ENCODE measurements at places on chromosomes 4 and X. TPM values are rescaled to one million over a fixed set of nuclear protein-coding genes. Genes with fewer than 3 reads are reported as not detected.

PRR32 gene
- polyA plus RNA-seq: not detected

FAM47E gene
- polyA plus RNA-seq: 9.0 TPM

GLUD2 gene
- polyA plus RNA-seq: 1.6 TPM

RGN gene
- 6.0 TPM for polyA plus RNA-seq

CSN1S1 gene
- 12.7 TPM for polyA plus RNA-seq

CT45A3 gene
- not detected for polyA plus RNA-seq

CSAG3 gene
- polyA plus RNA-seq: not detected

JCHAIN gene
- 2.9 TPM for polyA plus RNA-seq

TSC22D3 gene
- 171 TPM for polyA plus RNA-seq

ASB9 gene
- 13.2 TPM for polyA plus RNA-seq

KLHL8 gene
- polyA plus RNA-seq: 5.7 TPM

CT55 gene
- not detected for polyA plus RNA-seq

MAGEB2 gene
- polyA plus RNA-seq: not detected

PROM1 gene
- 0.33 TPM for polyA plus RNA-seq

MAGEB17 gene
- polyA plus RNA-seq: not detected

FAT4 gene
- 1.5 TPM for polyA plus RNA-seq

HSFX2 gene
- 0.18 TPM for polyA plus RNA-seq

SSX4B gene
- polyA plus RNA-seq: not detected

DCLK2 gene
- polyA plus RNA-seq: 2.3 TPM

VSIG4 gene
- polyA plus RNA-seq: 19.2 TPM

REPS2 gene
- 1.7 TPM for polyA plus RNA-seq

RNF212 gene
- 4.3 TPM for polyA plus RNA-seq

NPY5R gene
- polyA plus RNA-seq: 3.1 TPM

KLHL2 gene
- 17.1 TPM for polyA plus RNA-seq

ARR3 gene
- not detected for polyA plus RNA-seq

SCRG1 gene
- 0.67 TPM for polyA plus RNA-seq

SLC49A3 gene
- polyA plus RNA-seq: 10.3 TPM

GABRG1 gene
- polyA plus RNA-seq: not detected

ADAMTS3 gene
- polyA plus RNA-seq: 0.79 TPM

FGF5 gene
- polyA plus RNA-seq: not detected

HSD17B13 gene
- 0.40 TPM for polyA plus RNA-seq

ADGRG4 gene
- 0.18 TPM for polyA plus RNA-seq

AKAP4 gene
- not detected for polyA plus RNA-seq

WAS gene
- 1.6 TPM for polyA plus RNA-seq

AWAT2 gene
- not detected for polyA plus RNA-seq

ABLIM2 gene
- 3.2 TPM for polyA plus RNA-seq

USP17L15 gene
- polyA plus RNA-seq: not detected

IGSF1 gene
- polyA plus RNA-seq: not detected

FREM3 gene
- polyA plus RNA-seq: 0.11 TPM

PAGE4 gene
- not detected for polyA plus RNA-seq

DCX gene
- polyA plus RNA-seq: 0.05 TPM

CRLF2 gene
- polyA plus RNA-seq: 0.03 TPM

PNMA6E gene
- not detected for polyA plus RNA-seq

PCDH18 gene
- 11.7 TPM for polyA plus RNA-seq

CLDN34 gene
- not detected for polyA plus RNA-seq

CXCL8 gene
- polyA plus RNA-seq: 1.6 TPM

KIAA1210 gene
- polyA plus RNA-seq: not detected

SGMS2 gene
- 15.7 TPM for polyA plus RNA-seq

ARX gene
- 0.06 TPM for polyA plus RNA-seq

MXRA5 gene
- polyA plus RNA-seq: 1.00 TPM

NALF2 gene
- 0.09 TPM for polyA plus RNA-seq

CXCL1 gene
- 277 TPM for polyA plus RNA-seq

F11 gene
- polyA plus RNA-seq: 15.0 TPM

ADD1 gene
- 270 TPM for polyA plus RNA-seq

TBX22 gene
- not detected for polyA plus RNA-seq

SPIN2A gene
- polyA plus RNA-seq: 0.20 TPM

Data from adipose tissue (tissue), 3 donors.